ENCODE measurements at places on chromosomes 1 and 21. TPM values are rescaled to one million over a fixed set of nuclear protein-coding genes. Genes with fewer than 3 reads are reported as not detected.
A peak's percentile ranks its signal among the peaks of the same experiment; 100 is the strongest.

The CSF3R gene
- total RNA-seq = not detected

The C1orf146 gene
- not detected for total RNA-seq

The ARHGEF16 gene
- 25.1 TPM for total RNA-seq

The CFAP107 gene
- not detected for total RNA-seq

The LCE3E gene
- not detected for total RNA-seq

The DNALI1 gene
- total RNA-seq = not detected

The CPTP gene
- total RNA-seq = 37.0 TPM

The MFSD2A gene
- 1.4 TPM for total RNA-seq

The KAZN gene
- total RNA-seq = 15.6 TPM

The S100A9 gene
- 4.3 TPM for total RNA-seq

The KIAA0040 gene
- 8.8 TPM for total RNA-seq

The ALPL gene
- total RNA-seq = not detected

The RGSL1 gene
- not detected for total RNA-seq

DNA sequence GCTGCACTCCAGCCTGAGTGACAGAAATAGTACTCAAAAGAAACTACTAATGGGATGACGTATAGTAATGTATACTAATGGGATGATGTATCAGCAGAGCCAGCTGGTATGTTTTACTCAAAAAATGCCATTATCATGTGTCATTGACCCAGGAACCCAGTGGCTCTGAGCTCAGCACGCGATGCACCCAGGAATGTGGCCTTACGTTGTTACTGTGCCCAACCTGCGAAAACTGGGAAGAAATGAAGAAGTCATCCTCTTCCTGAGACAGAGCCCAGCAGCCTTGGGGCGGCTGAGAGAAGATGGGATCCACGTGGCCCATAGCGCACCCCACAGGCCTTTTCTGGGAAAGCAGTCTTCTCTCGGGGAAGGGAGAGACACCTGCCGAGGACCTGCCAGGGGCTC lies 8.8 kb downstream of the UBE2J2 start:
- DNase-seq = peak; percentile 84

DNA sequence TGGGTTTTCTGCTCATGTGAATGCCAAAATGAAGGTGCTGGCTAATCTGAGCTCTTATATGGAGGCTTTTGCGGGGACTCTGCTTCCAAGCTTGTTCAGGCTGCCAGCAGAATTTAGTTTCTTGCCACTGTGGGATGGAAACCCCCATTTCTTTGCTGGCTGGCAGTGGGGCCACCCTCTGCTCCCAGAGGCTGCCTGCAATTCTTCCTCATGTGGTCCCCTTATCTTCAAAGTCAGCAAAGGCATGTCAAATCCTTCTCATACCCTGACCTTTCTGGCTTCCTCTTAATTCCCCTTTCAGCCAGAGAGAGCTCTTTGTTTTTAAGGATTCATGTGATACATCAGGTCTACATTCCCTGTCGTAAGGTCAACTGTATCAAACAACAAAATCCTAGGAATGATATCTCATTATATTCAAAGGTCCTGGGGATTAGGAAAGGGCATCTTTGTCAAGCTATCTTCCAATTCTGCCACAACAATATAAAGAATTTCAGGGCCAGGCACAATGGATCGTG lies 5.2 kb upstream of the GPR161 start:
- DNase-seq = no peak

DNA sequence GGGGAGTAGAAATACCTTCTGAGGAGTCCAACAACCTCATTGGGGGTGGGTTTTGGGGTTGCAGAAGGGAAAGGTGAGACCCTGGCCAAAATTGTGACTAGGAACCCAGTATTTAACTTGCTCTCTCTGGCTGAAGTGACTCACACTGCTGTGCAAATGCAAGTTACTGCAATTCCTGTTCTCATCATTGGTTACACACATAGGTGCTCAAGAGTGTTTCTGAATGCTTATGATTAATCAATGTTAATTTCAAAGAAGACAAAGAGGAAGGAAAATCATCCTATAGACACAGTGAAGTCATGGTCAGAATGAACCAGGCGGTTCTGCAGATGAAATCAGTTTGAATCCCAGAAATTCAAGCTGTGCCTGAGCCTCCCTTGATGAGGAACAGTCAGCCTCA lies 3.1 kb downstream of the ASCL5 start:
- no peak for DNase-seq

DNA sequence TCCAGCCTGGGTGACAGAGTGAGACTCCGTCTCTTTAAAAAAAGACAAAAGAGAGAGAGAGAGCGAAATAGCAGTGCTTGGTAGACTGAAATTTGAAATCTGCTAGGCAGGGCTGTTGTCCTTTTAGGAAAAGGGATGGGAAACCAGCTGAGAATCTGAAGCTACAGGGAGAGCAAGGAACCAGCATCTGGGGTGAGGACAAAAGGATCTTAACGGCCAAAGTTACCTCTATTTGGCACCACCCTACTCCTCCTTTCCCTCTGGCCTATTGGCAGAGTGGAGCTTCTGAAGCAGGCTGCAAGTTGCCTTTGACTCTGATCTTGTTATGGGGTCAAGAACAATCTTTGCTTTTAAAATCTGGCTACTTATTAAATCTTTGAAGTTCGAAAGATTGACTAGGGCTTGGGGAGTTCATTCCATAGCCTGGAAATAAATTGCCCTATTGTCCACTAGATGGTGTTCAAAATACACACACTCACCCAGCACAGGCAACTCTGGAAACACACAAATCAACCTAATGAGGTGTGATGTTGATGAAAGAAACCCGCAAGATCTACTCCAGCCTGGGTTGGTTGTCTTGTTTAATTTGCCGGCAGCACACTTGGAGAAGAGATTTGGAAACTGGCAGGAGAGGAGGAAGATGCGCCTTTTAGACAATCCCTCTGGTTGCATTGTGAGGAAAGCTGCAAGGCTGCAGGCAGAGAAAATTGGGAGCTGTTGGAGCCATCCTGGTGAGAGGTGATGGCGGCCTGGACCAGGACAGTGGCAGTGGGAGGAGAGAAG lies 16.5 kb upstream of the PARP1 start:
- DNase-seq = no peak

GRCh38 chr1:60847391-60847790 lies 235.0 kb upstream of the NFIA start:
- DNase-seq = no peak

- no peak for DNase-seq
Observed at GRCh38 chr1:226697151-226697928, 41.7 kb downstream of the ITPKB start.

DNA sequence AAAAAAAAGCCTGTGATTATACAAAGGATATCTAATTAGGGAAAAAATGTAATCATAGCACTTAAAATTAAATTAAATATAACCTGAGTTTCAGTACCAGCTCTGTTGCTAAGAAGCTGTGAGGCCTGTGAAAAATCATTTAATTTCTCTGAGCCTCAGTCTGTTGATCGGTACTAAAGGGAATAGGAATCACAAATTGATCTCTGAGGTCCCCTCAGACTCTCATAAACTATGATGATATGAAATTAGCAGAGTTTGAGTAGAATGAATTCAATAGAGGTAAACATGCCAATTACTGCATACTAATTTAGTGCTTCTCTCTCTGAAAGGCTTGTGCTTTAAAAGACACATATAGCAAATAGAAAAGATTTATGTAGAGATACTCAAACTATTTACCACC lies 416.8 kb upstream of the NCAM2 start:
- no peak for DNase-seq

- DNase-seq = no peak
Observed at GRCh38 chr1:156391366-156391677, 22.3 kb downstream of the RHBG start.

DNA sequence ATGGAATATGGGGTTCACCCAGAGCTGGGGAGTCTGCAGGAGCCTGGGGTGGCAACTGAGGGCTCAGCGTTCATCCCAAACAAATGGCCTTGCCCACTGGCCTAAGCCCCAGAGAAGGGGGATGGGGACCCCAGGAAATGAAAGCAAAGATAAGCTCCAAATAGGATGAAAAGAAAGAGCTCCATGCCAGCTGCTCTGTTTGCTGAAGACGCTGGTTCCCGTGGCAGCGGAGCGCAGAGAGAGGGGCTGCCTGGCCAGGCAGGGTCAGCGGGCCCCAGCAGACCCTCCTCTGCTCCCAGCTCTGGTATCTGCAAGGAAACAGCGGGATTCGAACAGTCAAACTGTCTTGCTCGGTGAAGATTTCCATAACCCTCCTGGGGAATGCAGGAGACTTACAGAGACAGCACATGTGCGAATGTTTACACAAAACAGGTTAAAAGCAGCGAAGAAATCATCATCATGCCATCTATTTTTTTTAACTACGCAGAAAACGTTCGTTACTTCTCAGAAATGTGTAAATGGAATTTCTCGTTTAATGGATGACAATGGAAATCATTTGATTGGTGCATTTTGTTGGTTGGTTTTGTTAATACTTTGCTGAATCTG lies 94.4 kb downstream of the PDE9A start:
- DNase-seq = no peak

GRCh38 chr1:67144696-67145095 lies 9.9 kb upstream of the C1orf141 start:
- no peak for DNase-seq

- no peak for DNase-seq
Observed at GRCh38 chr1:229432905-229433304, 989 bp downstream of the ACTA1 start.

DNA sequence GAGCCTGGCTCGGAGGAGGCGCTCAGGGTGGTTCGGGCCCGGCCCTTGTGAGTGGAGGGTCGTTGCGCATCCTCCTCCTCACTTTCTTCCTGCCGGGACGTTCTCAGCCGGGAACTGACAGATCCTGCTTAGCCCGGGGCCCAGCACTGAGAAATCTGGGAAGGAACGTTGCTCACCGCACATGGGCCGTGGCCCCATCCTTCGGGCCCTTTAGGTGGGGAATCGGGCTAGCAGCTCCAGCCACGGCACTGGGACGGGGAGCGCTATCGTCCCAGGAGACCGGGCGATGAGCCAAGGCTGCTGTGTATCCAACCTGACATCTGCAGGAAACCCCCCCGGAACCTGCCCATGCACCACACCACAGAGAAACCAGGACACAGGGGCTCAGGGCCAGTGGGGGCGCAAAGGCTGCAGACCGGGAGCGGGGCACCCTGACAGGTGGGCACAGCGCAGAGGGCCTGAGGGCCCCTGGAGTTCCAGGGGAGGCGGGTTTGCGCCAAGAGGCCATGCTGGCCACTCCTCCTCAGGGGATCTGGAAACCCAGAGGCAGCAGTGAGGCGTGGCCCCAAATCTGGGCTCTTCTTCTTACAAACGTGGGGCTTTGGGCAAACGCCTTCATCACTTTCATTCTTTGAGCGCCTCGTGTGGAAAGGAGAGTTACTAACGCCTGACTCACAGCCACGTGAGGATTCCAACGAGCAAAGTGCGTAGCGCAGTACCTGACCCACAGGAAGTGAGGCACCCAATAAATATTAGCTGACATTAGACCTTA lies at the start of gene SH2D5:
TSS of gene SH2D5 (minus strand) at position 116 of the 772 bp plus-strand sequence. CDS start 4,659 bp downstream, outside the sequence.
- peak; percentile 80 for DNase-seq

DNA sequence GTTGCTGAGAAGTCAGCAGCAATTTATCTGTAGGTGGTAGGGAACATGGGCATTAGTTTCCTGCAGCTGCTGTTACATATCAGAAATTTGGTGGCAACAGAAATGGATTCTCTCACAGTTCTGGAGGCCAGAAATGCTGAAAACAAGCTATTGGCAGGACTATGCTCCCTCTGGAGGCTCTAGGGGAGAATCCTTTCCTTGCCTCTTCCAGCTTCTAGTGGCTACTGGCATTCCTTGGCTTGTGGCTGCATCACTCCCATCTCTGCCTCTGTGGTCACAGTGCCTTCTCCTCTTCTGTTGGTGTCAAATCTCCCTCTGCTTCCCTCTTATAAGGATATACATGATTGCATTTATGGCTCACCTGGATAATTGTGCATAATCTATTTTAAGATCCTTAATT lies 2.5 kb upstream of the SFT2D2 start:
- no peak for DNase-seq

DNA sequence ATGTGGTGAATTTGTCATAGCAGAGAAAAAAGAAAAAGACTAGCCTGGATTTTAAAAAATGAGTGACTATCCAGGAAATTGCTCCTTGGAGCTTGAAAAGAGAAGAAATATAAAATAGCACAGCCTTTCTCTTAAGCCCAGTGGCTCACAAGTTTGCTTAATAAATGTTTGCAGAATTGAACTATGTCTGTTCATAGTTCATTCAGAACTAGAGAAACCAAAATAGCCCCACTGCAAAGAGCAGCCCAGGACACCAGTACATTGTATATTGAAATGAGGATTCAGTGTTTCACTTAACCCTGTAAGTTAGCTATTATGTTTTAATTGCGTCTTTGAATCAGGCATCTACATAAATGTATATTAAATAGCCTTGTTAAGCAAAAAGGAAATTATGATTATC lies 88.8 kb downstream of the NR5A2 start:
- no peak for DNase-seq

DNA sequence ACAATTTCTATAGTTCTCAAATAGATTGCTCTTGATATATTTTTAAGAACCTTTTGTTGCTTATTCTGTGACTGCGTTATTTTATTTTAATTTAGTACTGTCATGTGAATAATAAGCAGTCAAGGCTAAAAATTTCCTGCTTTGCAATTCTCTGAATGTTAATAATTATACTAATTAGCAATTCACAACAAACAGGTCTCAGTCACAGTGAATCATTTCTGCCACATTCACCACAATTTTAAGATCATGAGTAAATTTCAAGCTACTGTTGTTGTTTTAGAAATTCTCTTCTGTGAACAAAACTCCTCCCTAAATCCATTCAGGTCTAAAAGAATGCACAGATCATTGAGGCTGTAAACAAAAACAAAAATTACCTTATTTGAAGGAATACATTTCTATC lies 339.6 kb upstream of the DPYD start:
- no peak for DNase-seq

- peak; percentile 25 for DNase-seq
Observed at GRCh38 chr21:41478319-41479177, 29.4 kb downstream of the TMPRSS2 start.

- no peak for DNase-seq
Observed at GRCh38 chr1:11526071-11526895, 47.3 kb downstream of the DISP3 start.

- no peak for DNase-seq
Observed at GRCh38 chr1:228144193-228144992, 4.3 kb downstream of the GUK1 start.

- no peak for DNase-seq
Observed at GRCh38 chr1:204074274-204075138, 1.6 kb downstream of the SOX13 start.

- no peak for DNase-seq
Observed at GRCh38 chr1:6037338-6037762, 8.3 kb upstream of the KCNAB2 start.

- no peak for DNase-seq
Observed at GRCh38 chr1:179153217-179153616, 71.3 kb downstream of the TOR3A start.

DNA sequence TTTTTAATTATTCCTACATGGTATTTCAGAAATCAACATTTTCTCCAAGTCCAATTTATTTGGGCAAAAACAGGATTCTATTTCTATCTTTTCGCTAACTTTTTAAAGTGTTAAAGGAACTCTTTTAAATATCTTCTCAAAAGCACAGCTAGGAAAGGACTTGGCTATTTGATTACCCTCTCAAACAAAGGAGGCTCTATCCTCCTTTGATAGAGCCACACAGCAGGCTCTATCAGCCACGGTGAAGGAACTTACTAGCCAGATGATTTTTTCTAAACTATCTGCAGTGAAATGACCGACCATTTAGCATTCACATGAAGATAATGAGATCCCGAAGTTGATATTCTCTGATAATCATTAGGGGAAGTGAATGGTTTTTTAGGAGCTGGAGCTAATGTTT lies 9.1 kb downstream of the ANGPTL7 start:
- DNase-seq = no peak

GRCh38 chr21:36545776-36546511 lies 66.0 kb upstream of the CLDN14 start:
- no peak for DNase-seq
